HCT116 (cell line): ENCODE measurements at places on chromosomes 2 and 18. TPM values are rescaled to one million over a fixed set of nuclear protein-coding genes. Genes with fewer than 3 reads are reported as not detected.
A peak's percentile ranks its signal among the peaks of the same experiment; 100 is the strongest.

NT5DC4 gene
- 0.22 TPM for total RNA-seq

FOXI3 gene
- total RNA-seq: not detected

DNA sequence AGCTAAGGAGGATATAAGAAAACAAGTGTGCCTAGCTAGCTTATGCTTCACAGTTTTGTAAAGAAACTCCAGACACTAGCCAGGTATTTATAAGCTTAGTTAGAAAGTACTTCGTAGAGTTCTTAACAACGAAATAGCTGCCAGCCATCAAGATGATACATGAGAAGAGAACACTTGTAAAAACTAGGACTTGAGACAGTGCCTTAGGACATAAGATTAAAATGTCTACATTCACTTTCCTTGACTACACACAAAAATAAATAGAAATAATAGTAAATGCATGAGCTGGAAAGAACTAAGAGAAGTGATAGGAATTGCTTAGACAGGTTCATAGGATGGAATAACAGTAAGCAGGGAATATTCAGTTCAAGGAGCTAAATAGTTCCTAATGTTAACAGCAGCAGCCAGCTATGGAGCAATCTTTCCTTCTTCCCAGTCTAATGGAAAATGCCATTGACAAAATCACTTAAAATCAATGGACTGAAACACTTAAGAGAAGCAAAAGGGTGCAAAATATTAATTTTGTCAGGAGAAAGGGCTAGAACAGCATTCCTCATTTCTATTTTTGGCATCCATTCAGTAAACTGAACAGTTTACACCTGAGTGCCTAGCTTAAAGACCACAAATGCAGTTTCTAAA, 186.6 kb downstream of the PDE11A start:
- H3K27ac ChIP-seq: no peak overlapping the region
- H3K4me3 ChIP-seq: no peak overlapping the region
- H3K27me3 ChIP-seq: no peaks in the 10 kb centered on the region
- H3K4me1 ChIP-seq: no peaks in the 10 kb centered on the region
- H3K36me3 ChIP-seq: no peaks in the 10 kb centered on the region

DNA sequence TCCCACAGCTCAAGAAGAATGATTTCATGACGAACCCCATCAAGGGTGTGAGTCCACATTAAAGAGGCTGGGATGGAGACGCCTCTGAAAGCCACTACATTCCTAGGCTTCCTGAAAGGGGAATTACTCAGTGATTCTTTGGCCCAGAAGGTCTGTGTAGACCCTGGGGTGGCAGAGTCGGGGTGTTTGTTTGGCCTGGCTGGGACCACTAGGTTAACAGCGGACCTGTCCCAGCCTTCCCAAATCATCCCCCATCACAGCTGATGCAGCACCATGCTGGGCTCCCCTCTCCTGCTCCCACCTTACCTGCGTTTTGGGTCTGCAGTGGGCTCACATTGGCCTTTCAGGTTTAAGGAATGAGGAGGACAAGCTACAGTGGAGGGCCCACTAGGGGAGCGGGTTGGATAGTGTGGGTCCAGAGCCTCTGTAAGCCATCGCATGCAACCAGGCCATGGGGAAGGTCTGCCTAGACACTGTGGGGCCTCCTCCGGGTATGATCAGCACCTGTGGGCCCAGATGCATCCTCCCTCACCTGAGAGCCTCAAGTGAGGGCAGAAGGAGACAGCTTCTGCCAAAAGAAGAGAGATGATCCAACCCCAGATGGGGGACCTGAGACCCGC, 16.2 kb downstream of the DIPK1C start:
- H3K27ac ChIP-seq: no peak overlapping the region
- no peaks in the 10 kb centered on the region for H3K4me1 ChIP-seq
- H3K27me3 ChIP-seq: peaks cover 24% of the 10 kb centered on the region
- H3K36me3 ChIP-seq: no peaks in the 10 kb centered on the region

GRCh38 chr18:11293794-11294193, 144.4 kb upstream of the PIEZO2 start:
- H3K27ac ChIP-seq: no peak overlapping the region
- no peak for DNase-seq
- peaks cover 52% of the 10 kb centered on the region for H3K27me3 ChIP-seq
- no peaks in the 10 kb centered on the region for H3K4me1 ChIP-seq
- H3K36me3 ChIP-seq: no peaks in the 10 kb centered on the region

DNA sequence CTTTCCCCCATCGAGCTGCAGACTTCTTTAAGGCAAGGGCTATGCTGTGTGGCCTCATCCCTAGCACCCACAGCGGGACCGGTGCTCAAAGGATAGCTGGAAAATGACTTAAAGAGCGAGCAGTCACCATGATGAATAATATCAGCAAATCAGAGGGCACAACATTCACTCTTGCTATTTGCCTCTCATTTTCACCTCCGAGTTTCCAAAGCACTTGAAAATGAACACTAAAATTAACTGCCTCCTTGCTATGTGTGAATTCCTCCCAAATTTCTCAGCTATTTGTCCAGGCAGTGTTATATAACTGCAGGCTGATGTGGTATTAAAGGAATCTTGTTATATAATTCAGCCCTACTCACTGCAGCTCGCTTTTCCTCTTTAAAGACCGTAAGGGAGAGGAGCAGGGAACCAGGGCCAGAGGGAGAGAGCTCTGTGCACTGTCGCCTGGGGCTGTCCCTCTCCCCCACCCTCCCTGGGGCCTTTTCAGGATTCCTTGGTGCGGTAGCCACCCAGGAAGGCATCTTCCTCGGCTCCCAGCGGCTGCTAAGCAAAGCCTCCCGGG, 1.4 kb downstream of the CYS1 start:
- H3K4me3 ChIP-seq: peak overlapping the region; percentile 45
- H3K27ac ChIP-seq: no peak overlapping the region
- H3K27me3 ChIP-seq: no peaks in the 10 kb centered on the region
- no peak for DNase-seq
- H3K4me1 ChIP-seq: peaks cover 6% of the 10 kb centered on the region

DNA sequence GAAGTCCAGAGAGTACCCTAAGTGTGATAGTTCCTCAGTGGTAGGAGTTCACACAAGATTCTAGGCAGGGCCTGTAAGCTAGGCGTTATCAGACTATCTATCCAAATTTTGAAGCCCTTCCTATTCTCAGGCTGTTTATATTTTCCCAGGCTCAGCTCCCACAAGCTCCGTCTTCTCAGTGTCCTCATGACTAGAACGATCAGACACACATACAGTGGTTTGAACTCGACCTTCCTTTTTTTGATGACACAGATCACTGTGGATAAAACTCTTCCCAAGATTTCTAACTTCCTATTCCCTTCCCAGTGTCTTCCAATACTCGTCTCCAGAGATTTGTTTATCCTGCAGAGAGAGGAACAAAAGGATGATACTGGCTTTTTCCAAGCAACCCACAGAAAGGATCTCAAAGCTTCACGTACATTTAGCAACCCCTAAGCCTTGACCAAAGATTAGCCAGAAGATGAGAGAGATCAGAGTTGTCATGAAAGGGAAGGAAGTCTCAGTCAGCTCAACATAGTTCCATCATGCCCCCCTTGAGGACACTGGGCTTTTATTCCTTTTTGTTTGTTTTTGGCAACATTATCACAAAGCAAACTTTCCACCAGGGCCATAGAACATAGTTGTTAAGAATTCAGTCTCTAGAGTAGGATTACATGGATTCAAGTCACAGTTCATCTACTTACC, 42.3 kb upstream of the DOK6 start:
- H3K27me3 ChIP-seq: no peaks in the 10 kb centered on the region
- H3K4me3 ChIP-seq: no peak overlapping the region
- H3K27ac ChIP-seq: no peak overlapping the region
- H3K4me1 ChIP-seq: no peaks in the 10 kb centered on the region
